ENCODE measurements at places on chromosomes 4 and X.

DNA sequence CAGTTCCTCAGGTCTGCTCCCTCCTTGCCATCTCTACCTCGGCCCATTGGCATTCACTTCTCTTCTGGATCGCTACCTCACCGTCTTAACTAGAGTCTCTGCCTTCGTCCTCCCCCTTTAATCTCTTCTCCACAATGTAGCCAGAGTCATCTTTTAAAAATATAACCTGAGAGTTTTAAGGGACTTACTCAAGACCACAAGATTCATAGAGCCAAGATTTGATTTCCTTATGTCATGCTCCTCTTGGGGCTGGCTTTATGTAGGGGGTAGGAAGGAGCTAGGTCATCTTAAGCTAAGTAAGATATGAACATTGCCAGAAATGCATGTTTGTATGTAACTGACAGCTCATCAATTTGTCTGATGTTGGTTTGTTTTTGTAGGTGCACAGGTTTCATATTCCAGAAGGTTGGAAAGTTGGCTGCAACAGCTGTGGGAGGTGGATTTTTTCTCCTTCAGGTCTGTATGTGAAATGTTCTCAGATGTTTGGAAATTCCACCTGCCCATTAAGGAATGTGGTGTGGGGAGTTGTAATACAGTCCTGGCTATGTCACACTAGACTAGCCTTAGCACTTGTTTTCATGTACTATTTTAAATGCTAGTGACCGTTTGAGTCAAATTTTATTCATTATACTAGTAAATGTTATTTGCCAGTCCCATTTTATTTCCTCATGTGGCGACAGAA lies 19.6 kb downstream of the FUNDC2 start:
- DNase-seq, result no peak

GRCh38 chrX:97199501-97199900 lies 315.8 kb downstream of the RPA4 start:
- no peak for DNase-seq

- DNase-seq, result peak; percentile 54
These were observed 10.2 kb upstream of the KCNE5 start for GRCh38 chrX:109635146-109635545.

GRCh38 chr4:93740890-93741289 lies 87.7 kb upstream of the ATOH1 start:
- no peak for DNase-seq

DNA sequence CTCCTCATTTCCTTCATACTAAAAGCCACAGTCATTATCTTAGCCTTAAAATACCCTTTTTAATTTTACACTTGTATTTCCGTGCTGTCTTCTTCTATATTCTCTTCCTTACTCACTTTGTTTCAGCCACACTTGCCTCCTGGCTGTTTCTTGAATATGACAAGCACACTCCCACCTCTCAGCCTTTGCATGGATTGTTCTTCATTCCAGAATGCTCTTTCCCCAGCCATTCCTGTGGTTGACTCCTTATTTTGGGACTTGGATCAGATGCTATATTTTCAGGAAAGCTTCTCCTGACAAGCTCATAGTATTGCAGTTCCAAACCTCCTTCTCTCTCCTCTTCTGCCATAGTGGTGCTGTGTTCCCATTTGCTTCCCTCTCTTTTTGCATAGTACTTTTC lies 291.3 kb downstream of the PDHA2 start:
- no peak for DNase-seq

DNA sequence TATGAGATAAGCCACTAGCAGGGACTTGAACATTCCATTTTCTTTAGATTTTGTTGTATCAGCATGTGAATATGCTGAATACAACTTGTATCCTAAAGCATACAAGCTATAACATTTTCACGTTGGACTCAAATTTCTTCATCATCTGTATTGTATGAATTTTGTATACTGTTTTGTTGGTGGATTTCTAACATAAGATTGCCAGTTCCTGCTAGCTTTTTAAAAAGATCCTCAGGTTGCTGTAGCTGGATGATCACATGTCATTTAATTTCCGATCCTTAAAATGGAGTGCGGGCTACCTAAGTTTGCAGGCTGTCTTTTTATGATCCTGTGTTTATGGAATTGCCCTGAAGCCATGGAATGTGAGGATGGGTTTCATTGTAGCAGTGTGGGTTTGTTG lies 6.9 kb downstream of the PDLIM5 start:
- DNase-seq, result no peak

- DNase-seq, result no peak
These were observed 43.1 kb downstream of the RAPGEF2 start for GRCh38 chr4:159145992-159146330.

- DNase-seq, result no peak
These were observed 61.9 kb downstream of the TET2 start for GRCh38 chr4:105208561-105208960.

DNA sequence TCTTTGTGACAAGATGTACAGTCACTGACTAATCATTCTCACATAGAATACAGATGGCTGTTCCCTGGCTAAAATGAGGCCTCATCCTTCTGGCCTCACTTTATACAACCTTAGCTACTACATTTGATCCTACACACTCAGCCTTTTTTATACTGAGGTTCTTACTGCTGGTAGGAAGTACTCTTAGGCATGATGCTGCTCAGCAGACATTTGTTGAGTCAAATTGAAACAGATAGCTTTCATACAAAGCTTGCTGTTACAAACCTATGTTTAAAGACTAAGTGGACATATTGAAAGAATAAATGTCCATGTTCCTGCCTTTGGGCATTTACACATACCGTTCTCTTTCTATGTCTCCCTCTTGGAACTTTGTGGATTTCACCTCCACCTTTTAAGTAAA lies 154.9 kb downstream of the NPFFR2 start:
- DNase-seq, result no peak

DNA sequence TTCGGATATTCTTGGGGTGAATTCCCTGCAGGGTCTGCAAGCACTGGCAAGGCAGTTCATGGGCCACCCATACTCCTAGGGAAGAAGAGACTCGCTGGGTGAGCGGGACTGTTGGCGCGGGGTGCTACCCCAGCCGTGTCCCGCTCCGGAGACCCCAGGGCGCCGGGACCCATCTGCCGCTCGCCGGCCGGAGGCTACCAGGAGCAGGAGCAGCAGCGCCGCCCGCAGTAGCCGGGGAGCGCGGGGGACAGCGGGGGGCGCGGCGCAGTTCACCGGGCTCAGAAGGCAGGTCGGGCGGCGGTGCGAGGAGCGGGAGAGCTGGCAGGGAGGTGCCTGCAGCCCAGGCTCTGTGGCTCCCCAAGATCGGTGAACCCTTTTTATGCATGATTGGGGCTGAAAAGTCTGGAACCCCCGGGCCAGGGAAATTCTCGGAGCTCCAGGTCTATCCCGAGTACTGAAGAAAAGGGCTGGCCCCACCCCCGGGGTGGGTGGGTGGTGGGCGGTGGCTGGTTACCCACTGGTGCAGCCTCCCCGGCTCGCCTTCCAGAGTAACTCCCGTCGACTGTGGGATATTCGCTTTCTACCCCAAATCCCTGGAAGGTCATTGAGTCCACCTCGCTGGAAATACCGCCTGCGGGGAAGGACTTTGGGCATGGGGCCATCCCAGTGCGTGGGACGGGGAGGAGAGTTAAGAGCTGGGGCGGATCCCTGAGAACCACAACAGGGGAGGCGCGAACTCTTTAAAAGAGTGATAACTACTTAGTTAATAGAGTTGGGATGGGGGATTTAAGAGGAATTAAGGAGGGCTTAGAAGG lies 37.6 kb downstream of the PF4 start:
- no peak for DNase-seq

DNA sequence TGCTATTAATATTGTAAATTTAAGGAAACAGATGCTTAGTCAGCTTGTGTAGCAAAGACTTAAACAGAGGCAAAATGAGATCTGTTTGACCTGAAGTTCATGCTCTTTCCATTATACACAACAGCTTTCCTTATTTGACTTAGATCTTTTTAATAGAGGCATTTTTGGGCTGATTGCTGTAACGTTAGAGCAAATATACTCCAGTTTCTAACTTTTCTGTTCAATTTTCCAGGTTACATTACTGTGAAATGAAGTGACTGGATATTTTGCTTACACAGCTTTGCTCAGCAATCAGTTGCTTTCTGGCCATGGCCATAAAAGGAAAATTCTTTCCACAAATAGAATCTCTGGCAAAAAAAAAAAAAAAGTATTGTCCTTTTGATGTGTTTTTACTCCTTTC lies 146.2 kb downstream of the PCDH7 start:
- DNase-seq, result no peak

DNA sequence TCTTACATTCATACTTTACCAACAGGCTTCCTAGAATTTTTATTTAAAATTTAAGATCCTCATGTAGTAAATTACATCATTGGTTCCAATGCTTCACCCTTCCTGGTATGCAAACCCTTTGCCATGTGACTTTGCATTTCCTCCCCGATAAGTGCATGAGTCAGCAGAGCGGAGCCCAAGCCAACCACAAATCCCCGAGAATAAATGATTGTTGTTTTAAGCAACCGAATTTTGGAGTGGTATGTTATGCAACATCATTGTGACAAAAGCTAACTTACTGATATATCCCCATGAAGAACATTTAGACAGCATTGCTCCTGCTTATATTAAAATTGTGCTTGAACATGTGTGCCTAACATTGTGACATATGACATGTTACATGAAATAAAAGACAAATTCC lies 199.4 kb upstream of the DDX53 start:
- peak; percentile 3 for DNase-seq

GRCh38 chrX:47610511-47610910 lies 9.1 kb downstream of the SYN1 start:
- no peak for DNase-seq

- no peak for DNase-seq
These were observed 33.6 kb upstream of the PDGFC start for GRCh38 chr4:157005193-157005592.

GRCh38 chr4:67725981-67726380 lies 25.0 kb upstream of the UBA6 start:
- no peak for DNase-seq

GRCh38 chrX:10514891-10515290 lies 105.5 kb downstream of the MID1 start:
- no peak for DNase-seq

Data from HT-29 (cell line).